ENCODE measurements at places on chromosomes 11 and 22.
A peak's percentile ranks its signal among the peaks of the same experiment; 100 is the strongest.

- DNase-seq: peak; percentile 5
Measured at GRCh38 chr11:126816645-126817044, 183.9 kb downstream of the KIRREL3 start.

- no peak for DNase-seq
Measured at GRCh38 chr22:42837556-42837955, 19.5 kb downstream of the ARFGAP3 start.

DNA sequence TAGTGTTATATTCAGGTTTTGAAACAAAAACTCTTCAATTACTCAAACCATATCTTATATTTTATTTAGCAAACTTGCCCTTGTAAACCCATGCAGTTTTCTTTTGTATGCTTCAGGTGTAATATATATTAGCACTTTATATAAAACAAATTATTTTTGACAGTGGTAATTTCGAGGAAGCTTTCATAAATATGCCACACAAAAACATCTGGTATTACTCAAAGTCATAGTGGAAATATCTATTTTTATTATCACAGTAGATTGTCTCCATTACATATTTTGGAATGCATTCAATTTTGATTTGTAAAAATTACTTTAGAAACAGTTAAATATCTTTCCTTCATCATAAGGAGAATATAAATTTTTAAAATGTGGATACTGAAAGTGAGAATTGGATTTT is 89.1 kb upstream of the FIBIN start:
- DNase-seq: no peak

GRCh38 chr11:131808470-131808869 is 438.1 kb downstream of the NTM start:
- no peak for DNase-seq

GRCh38 chr22:30511109-30511508 is 5.6 kb upstream of the SEC14L4 start:
- no peak for DNase-seq

GRCh38 chr11:58773337-58773736 is 41.6 kb upstream of the GLYAT start:
- no peak for DNase-seq

All from NCI-H748 treated with DMSO at 0.1 percent for 48 hours (cell line).